Activated CD4-positive, alpha-beta T cell treated with anti-CD3 and anti-CD28 coated beads, Interleukin-2, amount 10 ng/mL, durations not matched to agents 24 days and 14 days (primary cell): ENCODE measurements at places on chromosomes 6 and 20. TPM values are rescaled to one million over a fixed set of nuclear protein-coding genes. Genes with fewer than 3 reads are reported as not detected.

Gene PPIL1
- total RNA-seq: 65.0 and 65.1 TPM in 2 replicates

Gene SAPCD1
- 15.0 and 17.7 TPM in 2 replicates for total RNA-seq

Gene MMUT
- 12.4 and 13.1 TPM in 2 replicates for total RNA-seq

Gene SLC22A1
- total RNA-seq: 2.2 and 3.1 TPM in 2 replicates

DNA sequence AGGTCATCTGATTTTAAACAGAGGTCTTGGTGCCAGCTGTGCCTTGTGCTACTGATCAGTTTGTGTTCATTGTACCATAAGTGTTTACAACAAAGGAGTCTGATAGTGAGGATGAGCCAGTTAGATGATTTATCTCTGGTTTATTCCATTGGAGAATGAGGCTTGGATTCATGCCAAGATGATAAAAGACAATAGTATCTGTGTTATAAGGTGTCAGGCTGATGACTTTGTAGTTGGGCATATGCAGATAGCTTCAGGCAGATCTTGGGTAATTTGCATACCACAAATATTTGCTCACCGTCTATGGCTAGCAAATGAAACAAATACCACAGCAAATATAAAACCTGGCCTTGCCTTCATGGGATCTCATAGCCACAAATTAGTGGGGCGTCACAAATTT, 43.3 kb upstream of the PHACTR2 start:
- no peaks in the 10 kb centered on the region for H3K27me3 ChIP-seq
- peaks cover 3% of the 10 kb centered on the region for H3K36me3 ChIP-seq
- H3K27ac ChIP-seq: no peak overlapping the region
- peaks cover 12% of the 10 kb centered on the region for H3K4me1 ChIP-seq

GRCh38 chr6:12760226-12760625, 43.7 kb downstream of the PHACTR1 start:
- H3K4me3 ChIP-seq: no peak overlapping the region
- peaks cover 2% of the 10 kb centered on the region for H3K27me3 ChIP-seq
- DNase-seq: no peak
- no peak overlapping the region for H3K27ac ChIP-seq

GRCh38 chr6:30750379-30750668, 6.0 kb upstream of the IER3 start:
- H3K27ac ChIP-seq: no peak overlapping the region
- H3K27me3 ChIP-seq: no peaks in the 10 kb centered on the region
- no peak overlapping the region for H3K4me3 ChIP-seq

- no peaks in the 10 kb centered on the region for H3K27me3 ChIP-seq
- no peak overlapping the region for H3K27ac ChIP-seq
- DNase-seq: no peak
- no peaks in the 10 kb centered on the region for H3K36me3 ChIP-seq
- no peaks in the 10 kb centered on the region for H3K4me1 ChIP-seq
- H3K4me3 ChIP-seq: no peak overlapping the region
Observed at GRCh38 chr6:168708984-168709383, 268.0 kb downstream of the SMOC2 start.

GRCh38 chr20:14838663-14839628, 501.5 kb upstream of the FLRT3 start:
- no peaks in the 10 kb centered on the region for H3K27me3 ChIP-seq
- H3K27ac ChIP-seq: no peak overlapping the region

DNA sequence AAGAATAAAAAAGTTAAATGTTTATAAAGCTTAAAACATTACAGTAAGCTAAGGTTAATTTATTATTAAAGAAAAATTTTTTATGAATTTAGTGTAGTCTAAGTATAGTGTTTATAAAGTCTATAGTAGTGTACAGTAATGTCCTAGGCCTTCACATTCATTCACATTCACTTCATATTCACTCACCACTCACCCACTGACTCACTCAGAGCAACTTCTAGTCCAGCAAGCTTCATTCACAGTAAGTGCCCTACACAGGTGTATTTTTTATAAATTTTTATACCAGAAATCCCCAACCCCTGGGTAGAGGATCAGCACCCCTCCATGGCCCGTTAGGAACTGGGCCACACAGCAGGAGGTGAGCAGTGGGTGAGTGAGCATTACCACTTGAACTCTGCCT, 24.3 kb upstream of the ADGRF1 start:
- no peak for DNase-seq
- no peak overlapping the region for H3K27ac ChIP-seq
- H3K27me3 ChIP-seq: peaks cover 2% of the 10 kb centered on the region
- no peaks in the 10 kb centered on the region for H3K36me3 ChIP-seq
- no peaks in the 10 kb centered on the region for H3K4me1 ChIP-seq

GRCh38 chr20:35297740-35298139, 5.5 kb upstream of the FAM83C start:
- H3K27me3 ChIP-seq: peaks cover 10% of the 10 kb centered on the region
- H3K4me1 ChIP-seq: no peaks in the 10 kb centered on the region
- H3K36me3 ChIP-seq: no peaks in the 10 kb centered on the region
- no peak overlapping the region for H3K27ac ChIP-seq
- H3K4me3 ChIP-seq: no peak overlapping the region

GRCh38 chr6:1040393-1040792, 271.5 kb upstream of the FOXQ1 start:
- peaks cover 13% of the 10 kb centered on the region for H3K27me3 ChIP-seq
- H3K27ac ChIP-seq: no peak overlapping the region
- no peak for DNase-seq
- no peaks in the 10 kb centered on the region for H3K36me3 ChIP-seq

- H3K4me1 ChIP-seq: no peaks in the 10 kb centered on the region
- no peak overlapping the region for H3K27ac ChIP-seq
- peaks cover 45% of the 10 kb centered on the region for H3K27me3 ChIP-seq
Observed at GRCh38 chr6:27303613-27304272, 8.3 kb downstream of the POM121L2 start.
